Fibroblast of lung (primary cell): ENCODE measurements at places on chromosomes 4 and X. TPM values are rescaled to one million over a fixed set of nuclear protein-coding genes. Genes with fewer than 3 reads are reported as not detected.

RXFP1 gene
- total RNA-seq, result 1.0 and 1.3 TPM in 2 replicates

CT45A2 gene
- total RNA-seq, result not detected in 2 replicates

CNKSR2 gene
- 0.33 and 1.5 TPM in 2 replicates for total RNA-seq

FGA gene
- total RNA-seq, result not detected in 2 replicates

USP17L17 gene
- not detected in 2 replicates for total RNA-seq

PRSS12 gene
- total RNA-seq, result 27.5 and 59.9 TPM in 2 replicates

RBBP7 gene
- total RNA-seq, result 142 and 174 TPM in 2 replicates

PRR32 gene
- not detected in 2 replicates for total RNA-seq

S100G gene
- total RNA-seq, result not detected in 2 replicates

CXXC4 gene
- total RNA-seq, result under 0.01 TPM in 2 replicates

DCAF12L2 gene
- under 0.01 TPM in 1 of 2 replicates, not detected in the other for total RNA-seq
